ENCODE measurements at places on chromosomes 6 and 20.

- H3K27me3 ChIP-seq = no peaks in the 10 kb centered on the region
- no peak overlapping the region for H3K27ac ChIP-seq
- no peak overlapping the region for H3K4me3 ChIP-seq
Measured at GRCh38 chr6:112016320-112016719, 37.6 kb upstream of the CCN6 start.

- DNase-seq = no peak
- peaks cover 10% of the 10 kb centered on the region for H3K4me1 ChIP-seq
- H3K27ac ChIP-seq = no peak overlapping the region
- H3K4me3 ChIP-seq = no peak overlapping the region
- peaks cover 2% of the 10 kb centered on the region for H3K36me3 ChIP-seq
- no peaks in the 10 kb centered on the region for H3K27me3 ChIP-seq
Measured at GRCh38 chr6:37922563-37922962, 103.0 kb downstream of the ZFAND3 start.

DNA sequence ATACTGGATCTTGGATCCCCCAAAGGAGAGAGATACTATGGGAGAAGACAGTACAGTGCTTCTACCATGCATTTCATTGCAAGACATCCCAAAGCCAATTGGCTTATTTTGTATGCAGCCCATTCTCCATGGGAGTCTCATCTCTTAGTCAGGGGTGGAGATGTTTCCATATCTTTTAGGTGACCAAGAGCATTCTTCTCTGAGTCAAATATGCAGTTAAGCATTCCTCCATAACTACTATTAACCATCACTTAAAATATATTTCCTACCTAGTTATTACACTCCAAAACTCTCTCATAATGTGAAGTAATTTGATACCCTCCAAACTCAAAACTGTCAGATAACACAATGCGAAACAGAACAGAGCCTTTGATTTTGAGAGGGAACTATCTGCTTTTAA is 542.6 kb downstream of the HDGFL1 start:
- no peaks in the 10 kb centered on the region for H3K36me3 ChIP-seq
- DNase-seq = no peak
- no peaks in the 10 kb centered on the region for H3K4me1 ChIP-seq
- no peak overlapping the region for H3K4me3 ChIP-seq
- H3K27me3 ChIP-seq = no peaks in the 10 kb centered on the region
- H3K27ac ChIP-seq = no peak overlapping the region

DNA sequence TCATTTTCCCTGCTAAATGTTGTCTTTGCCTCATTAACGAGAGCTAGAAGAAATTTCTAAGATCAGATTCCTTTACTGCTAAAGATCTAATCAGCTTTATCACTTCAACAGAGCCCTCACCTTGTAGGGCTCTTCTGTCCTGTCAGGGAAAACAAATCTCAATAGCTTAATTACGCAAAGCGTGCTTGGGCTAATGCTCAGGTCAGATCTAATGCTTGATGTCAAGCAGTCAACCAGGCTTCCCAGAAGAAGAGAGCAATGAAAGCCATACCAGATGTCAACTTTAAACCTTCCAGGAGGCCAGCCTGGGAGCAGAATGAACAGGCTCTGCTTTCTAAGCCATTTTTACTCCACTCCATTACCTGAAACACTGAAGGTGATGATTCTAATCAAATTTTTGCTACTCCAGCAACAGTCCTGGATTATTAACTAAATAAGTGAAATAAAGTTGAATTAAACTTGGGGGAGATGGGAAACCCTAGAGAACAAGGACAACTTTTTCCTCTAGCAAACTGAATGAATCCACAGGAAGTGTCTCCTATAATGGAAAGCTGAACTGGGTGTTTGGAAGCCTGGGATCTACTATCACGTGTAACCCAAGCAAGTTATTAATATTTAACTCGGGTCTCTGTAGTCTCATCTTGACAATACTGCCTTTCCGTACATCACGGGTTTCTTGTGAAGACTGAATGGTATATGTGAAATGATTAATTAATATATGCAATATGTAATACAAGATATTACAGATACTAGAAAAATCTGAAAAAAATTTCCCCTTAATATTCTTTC is 273.7 kb downstream of the PTPRK start:
- DNase-seq = no peak
- H3K4me1 ChIP-seq = peaks cover 4% of the 10 kb centered on the region
- no peak overlapping the region for H3K4me3 ChIP-seq
- H3K36me3 ChIP-seq = no peaks in the 10 kb centered on the region
- no peak overlapping the region for H3K27ac ChIP-seq
- H3K27me3 ChIP-seq = no peaks in the 10 kb centered on the region

- no peaks in the 10 kb centered on the region for H3K27me3 ChIP-seq
- no peak for DNase-seq
- H3K4me1 ChIP-seq = peaks cover 2% of the 10 kb centered on the region
Measured at GRCh38 chr6:129623008-129623732, 86.8 kb downstream of the ARHGAP18 start.

DNA sequence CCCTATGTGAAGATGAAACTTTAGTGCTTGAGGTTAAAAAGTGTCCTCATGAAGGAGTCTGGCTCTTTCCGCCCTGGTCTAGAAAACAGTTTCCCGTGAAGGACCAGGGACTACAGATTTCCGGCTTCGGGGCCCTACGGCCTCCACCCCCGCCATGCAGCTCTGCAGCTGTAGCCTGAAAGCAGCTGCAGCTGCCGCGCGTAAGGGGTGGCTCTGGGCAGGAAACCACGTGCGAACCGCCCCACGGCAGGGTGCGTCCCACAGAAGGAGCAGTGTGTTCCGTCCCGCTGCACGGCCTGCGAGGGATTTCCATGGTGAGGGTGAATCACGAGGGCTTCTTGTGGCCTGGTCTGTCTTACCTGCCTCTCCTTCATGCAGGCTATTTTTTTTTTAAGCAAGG is 117.0 kb downstream of the ERMARD start:
- H3K4me3 ChIP-seq = no peak overlapping the region
- no peaks in the 10 kb centered on the region for H3K36me3 ChIP-seq
- peak; percentile 79 for DNase-seq

- no peaks in the 10 kb centered on the region for H3K36me3 ChIP-seq
- peaks cover 10% of the 10 kb centered on the region for H3K4me1 ChIP-seq
- peak overlapping the region; percentile 3 for H3K4me3 ChIP-seq
- no peak overlapping the region for H3K27ac ChIP-seq
Measured at GRCh38 chr20:1964659-1965405, 29.0 kb downstream of the PDYN start.

All from activated naive CD4-positive, alpha-beta T cell treated with anti-CD3 and anti-CD28 coated beads, Interleukin-2, amount 10 ng/mL, durations not matched to agents 7 days and 5 days (primary cell).